Fibroblast of upper back skin (primary cell): ENCODE measurements at places on chromosomes 4 and X.
A peak's percentile ranks its signal among the peaks of the same experiment; 100 is the strongest.

- no peak for DNase-seq
Observed at GRCh38 chr4:93751411-93751810, 77.1 kb upstream of the ATOH1 start.

DNA sequence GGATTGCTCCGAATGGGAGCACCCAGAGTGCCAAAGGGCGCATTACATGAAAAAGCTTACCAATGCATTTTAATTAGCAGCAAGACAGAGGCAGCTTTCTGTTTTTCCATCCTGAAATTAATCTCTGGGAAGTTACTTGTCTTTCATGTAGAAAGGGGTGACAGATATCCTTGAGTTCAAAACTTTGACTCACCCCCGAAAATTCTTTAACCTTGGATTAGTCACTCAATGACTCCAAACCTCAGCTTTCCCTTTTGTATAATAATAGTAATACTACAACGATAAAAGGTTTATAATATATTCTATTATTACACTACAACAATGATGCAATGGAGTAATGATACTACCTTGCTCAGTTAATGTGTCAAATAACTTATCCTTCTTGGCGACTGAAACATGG lies 126.3 kb downstream of the ADAMTS3 start:
- DNase-seq, result peak; percentile 12

- peak; percentile 71 for DNase-seq
Observed at GRCh38 chr4:74228691-74229640, 71.0 kb downstream of the MTHFD2L start.

- peak; percentile 60 for DNase-seq
Observed at GRCh38 chrX:8848911-8849310, 47.7 kb upstream of the FAM9A start.

- peak; percentile 30 for DNase-seq
Observed at GRCh38 chr4:158122501-158122900, 50.3 kb downstream of the GASK1B start.

DNA sequence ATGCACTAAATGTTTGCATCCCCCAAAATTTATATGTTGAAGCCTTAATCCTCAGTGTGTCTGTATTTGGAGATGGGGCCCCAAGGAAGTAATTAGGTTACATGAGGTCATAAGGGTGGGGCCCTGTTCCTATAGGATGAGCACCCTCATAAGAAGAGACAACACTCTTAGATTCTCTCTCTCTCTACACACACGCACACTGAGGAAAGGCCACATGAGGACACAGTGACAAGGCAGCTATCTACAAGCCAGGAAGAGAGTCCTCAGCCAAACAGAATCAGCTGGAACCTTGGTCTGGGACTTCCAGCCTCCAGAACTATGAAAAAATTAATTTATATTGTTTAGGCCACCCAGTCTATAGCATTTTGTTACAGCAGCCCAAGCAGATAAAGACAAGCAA lies 69.3 kb upstream of the NOCT start:
- DNase-seq, result no peak

- no peak for DNase-seq
Observed at GRCh38 chr4:184280591-184281071, 63.0 kb upstream of the ENPP6 start.

DNA sequence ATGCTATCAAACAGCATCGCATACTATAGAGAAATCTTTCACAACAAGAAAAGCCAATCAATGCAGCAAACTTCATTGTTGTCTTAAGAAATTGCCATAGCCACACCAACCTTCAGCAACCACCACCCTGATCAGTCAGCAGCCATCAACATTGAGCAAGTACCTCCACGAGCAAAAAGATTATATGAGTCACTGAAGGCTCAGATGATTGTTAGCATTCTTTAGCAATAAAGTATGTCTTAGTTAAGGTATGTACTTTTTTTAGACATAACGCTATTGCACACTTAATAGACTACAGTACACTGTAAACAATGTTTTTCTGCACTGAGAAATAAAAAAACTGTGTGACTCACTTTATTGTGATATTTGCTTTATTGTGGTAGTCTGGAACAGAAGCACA lies 37.8 kb upstream of the FUNDC1 start:
- peak; percentile 16 for DNase-seq

GRCh38 chr4:26076000-26076587 lies 162.1 kb downstream of the SMIM20 start:
- DNase-seq, result peak; percentile 27

DNA sequence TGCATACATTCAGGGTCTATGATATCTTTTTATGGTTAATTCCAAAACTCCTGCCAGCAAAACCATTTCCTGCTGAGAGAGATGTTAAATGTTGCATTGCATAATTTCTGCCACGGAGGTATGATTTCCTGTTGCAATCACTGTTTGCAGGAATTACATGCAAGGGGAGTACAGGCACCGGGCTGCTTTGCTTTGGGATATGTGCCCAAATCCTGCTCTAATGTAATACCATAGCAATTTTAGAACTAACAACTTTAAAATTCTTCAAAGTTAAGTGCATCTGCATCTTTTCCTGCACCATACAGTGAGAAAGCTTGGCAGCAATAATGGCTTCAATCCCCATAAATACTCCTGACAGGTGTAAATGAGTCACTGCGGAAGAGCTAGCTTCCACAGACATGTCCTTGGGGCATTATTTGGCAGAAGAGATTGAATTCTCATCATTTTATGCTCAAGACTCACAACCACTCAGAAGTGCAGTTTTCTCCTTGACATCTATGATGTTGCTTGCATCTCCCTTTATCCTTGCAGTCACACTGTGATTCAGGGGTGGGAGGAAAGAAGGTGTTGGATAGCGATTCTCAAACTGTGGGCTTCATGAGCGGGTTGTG lies 29.6 kb downstream of the TRIM2 start:
- DNase-seq, result peak; percentile 100

DNA sequence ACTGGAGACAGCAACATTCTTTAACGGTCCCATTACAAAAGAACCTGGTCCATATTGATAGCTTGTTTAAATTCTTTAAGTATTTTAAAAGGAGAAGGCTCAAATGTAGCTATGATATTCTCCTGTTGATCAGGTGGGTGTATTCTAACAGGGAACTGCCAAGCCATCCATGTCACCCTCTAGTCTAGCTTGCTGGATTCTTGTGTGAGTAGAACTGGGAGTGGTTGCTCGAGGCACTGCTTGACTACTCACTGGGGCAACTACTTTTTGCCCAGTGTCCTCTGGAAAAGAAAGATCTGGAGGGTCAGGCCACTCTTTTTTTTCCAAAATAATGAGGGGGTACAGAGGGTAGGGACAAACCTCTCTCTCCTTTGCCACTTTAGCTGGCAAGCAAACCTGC lies 155.1 kb downstream of the ZNF518B start:
- DNase-seq, result no peak

GRCh38 chr4:164639001-164639400 lies 114.9 kb upstream of the SMIM31 start:
- no peak for DNase-seq

DNA sequence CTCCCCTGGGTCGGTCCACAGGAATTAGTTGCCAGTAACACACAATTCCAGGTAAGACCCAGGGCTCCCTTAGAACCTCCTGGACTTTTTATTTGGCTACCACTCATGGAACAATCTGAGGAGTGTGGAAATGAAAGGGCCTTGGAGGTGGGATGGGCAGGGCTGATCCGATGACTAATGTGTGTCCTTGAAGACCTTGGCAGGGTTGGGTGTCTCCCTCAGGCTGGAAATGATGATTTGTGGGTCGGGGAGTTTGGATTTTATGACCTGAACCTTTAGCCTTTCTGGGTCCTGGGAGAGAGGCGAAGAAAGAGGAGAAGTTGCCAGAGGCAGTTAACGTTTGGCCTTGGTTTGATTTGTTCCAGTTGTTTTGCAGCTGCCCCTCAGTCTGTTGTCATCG lies 425.0 kb downstream of the MID1IP1 start:
- DNase-seq, result no peak

DNA sequence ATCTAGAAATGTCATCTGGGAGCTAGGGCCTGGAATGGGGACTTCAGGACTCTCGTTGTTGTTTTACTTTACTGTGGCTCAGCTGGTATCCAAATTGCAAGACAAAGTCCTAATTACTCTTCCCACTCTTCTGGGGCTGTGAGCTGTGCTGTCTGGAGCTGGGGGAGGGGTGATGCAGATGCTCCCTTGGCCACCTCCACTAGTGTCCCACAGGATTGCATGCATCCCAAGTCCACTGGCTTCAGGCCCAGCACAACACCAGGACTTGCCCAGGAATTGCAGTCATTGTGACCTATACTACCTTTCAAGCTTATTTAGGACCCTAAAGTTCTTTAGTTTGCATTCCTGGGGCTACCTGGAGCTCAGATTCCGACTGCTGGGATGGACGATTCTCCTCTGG lies 366.1 kb upstream of the FAM47C start:
- DNase-seq, result no peak

- no peak for DNase-seq
Observed at GRCh38 chr4:2507259-2507658, 29.2 kb upstream of the FAM193A start.

GRCh38 chr4:126599746-126600145 lies 1033.0 kb upstream of the INTU start:
- peak; percentile 59 for DNase-seq

DNA sequence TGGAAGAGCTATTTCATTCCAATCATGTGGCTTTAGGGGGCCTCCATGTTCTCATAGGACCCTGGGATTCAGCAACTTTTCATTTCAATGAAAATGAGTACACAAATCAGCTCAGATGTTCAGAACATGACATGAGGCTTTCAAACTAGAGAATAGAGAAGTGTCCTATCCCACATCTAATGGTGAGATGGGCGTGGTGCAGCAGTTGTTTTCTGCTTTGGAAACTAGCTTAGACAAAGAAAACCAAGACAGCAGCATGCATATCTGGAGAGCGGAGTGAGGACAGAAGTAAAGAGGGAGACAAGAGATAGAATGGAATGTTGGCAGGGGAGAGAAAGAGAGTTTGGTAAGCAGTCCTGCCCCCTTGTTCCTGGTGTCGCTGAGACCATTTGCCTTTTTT lies 1009.1 kb upstream of the IGFBP7 start:
- DNase-seq, result no peak

GRCh38 chrX:105458846-105459245 lies 238.4 kb upstream of the TEX13A start:
- no peak for DNase-seq

DNA sequence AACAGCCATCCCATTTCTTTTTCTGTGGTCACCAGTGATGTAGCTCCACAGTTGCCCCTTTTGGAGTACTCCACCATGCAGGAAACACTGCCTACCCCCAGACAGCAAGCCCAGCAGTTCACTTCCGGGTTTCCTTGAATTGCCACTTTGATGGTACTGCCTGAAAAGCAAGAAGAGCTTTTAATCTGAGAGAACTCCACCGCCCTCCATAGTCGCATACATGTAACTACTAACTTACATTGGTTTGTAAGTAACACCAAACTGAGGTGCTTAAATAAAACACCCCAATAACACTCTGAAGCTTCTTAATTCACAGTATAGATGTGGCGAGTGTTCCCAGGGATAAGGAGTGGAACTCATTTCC lies 53.6 kb upstream of the HPSE start:
- DNase-seq, result no peak

GRCh38 chr4:159433337-159433736 lies 330.5 kb downstream of the RAPGEF2 start:
- DNase-seq, result no peak

DNA sequence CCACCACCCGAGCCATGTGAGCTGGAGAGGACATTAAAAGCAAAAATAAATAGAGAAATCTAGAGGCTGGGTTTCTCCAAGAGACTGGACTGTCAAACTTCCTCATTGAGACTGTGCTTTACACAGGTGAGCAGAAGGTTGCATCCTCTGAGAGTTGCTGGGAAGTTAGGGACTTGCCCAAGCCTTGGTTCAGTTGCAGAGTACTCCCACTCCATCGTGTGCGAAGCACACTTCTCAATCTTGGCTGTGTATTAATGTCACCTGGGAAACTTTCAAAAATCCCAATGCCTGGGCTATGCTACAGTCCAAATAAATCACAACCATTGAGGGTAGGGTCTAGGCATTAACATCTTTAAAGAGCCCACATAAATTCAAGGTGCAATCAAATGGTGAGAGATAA lies 89.2 kb downstream of the ZNF330 start:
- no peak for DNase-seq

DNA sequence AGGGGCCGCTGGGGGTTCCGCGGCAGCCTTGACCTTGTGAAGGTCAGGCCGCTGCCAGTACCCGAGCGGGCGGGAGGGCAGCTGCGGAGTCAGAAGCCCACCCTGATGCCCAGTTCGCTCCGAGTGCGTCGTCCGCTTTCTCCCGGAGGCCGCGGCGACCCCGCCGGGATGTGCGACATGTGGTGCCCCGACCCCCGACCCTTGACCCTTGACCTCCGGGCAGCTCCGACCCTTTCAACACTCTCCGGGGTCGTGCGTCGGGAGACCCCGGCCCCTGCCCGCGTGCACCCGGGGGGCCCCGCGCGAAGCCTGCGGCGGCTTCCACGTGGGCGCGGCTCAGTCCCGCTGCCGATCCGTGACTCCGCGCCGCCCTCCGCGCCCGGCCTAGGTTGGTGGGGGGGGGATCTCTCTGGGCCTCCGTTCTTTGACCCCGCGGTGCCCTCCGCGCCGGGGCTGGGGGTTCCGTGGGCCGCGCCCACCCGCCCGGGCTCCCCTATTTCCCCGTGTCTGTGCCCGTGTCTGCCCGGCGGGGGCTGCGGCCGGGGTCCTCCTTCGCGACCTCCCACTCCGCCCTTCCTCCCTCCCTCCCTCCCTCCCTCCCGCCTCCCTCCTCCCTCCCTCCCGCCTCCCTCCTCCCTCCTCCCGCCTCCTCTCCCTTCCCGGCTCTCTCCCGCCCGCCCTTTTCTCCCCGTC lies 609 bp upstream of the SLC25A6 start:
- peak; percentile 71 for DNase-seq

- DNase-seq, result no peak
Observed at GRCh38 chrX:133359466-133359865, 55.8 kb downstream of the GPC4 start.

GRCh38 chr4:184819786-184820185 lies 6.0 kb downstream of the ACSL1 start:
- DNase-seq, result no peak

DNA sequence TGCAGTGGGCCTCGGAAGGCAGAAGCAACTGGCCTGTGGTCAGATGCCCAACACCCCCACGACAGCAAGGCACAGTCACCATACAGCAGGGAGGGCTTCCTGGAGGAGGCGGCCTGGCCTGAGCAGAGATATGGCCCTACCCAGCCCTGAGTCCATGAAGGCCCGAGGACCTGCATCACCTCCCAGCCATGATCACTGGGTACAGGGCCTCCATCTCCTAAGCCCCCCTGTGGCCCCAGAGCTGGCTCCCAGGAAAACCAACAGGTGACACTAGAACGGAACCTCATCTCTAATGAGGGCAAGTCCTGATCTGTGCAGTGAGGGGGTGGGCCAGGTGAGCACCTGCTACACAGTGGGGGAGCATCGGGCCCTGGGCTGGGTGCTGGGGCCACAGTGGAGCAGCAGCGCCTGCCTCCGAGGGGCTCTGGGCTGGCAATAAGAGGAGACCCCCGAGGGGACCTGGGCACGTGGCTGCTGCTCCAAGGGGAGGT lies 26.2 kb upstream of the MXD4 start:
- no peak for DNase-seq

DNA sequence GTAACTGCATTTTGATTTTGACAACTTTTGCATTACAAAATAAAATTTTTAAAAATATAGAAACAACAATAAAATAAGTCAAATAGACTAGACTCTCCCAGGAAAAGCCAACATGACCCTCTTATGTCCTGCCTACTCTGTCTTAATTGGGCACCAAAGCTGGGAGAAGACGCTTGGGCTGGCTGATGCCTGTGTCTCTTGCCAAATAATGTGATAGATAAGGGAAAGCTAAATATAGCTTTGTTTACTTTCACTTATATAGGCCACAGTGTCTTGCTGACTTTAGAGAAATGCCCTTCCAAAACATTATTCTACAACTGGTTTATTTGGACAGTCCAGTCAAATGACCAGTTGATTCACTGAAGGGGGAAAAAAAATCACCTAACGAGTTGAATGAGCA lies 54.2 kb downstream of the FMR1NB start:
- DNase-seq, result no peak
